ENCODE measurements at places on chromosomes 12 and 14.

GRCh38 chr12:60399064-60399463 lies 803.2 kb downstream of the SLC16A7 start:
- DNase-seq = no peak

DNA sequence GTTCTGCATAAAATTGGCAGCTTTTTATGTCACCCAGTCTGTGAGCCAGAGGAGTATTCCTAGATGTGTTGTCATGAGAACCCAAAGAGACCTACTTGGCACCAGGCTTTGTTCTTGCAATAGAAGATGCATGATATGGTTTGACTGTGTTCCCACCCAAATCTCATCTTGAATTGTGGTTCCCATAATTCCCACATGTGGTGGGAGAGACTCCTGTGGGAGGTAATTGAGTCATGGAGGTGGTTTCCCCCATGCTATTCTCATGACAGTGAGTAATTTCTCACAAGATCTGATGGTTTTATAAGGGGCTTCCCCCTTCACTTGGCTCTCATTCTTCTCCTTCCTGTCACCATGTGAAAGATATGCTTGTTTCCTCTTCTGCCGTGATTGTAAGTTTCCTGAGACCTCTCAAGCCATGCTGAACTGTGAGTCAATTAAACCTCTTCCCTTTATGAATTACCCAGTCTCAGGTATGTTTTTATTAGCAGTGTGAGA lies 572.0 kb upstream of the ATP2B1 start:
- peak; percentile 5 for DNase-seq

DNA sequence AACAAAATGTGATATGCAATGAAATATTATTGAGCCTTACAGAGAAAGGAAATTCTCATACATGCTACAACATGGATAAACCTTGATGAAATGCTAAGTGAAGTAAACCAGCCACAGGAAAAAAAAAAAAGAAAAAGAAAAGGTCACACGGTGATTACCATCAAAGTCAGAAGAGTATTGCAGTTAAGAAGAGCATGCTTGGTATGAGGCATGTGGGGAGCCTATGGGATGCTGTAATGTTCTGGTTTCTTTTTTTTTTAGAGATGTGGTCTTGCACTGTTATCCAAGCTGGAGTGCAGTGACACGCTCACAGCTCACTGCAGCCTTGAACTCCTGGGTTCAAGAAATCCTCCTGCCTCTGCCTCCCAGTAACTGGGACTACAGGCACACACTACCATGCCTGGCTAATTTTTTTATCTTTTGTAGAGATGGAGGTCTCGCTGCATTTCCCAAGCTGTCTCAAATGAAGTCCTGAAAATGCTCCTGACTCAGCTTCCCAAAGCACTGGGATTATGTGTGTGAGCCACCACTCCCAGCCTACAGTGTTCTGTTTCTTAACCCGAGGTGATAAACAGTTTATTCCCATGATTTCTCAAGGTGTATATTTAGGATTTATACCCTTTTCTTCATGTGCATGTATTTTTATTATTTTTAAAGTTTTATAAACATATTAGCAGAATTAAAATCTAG lies 96.2 kb downstream of the SEC23A start:
- DNase-seq = no peak

GRCh38 chr12:52371716-52372115 lies 4.4 kb upstream of the KRT85 start:
- no peak for DNase-seq

DNA sequence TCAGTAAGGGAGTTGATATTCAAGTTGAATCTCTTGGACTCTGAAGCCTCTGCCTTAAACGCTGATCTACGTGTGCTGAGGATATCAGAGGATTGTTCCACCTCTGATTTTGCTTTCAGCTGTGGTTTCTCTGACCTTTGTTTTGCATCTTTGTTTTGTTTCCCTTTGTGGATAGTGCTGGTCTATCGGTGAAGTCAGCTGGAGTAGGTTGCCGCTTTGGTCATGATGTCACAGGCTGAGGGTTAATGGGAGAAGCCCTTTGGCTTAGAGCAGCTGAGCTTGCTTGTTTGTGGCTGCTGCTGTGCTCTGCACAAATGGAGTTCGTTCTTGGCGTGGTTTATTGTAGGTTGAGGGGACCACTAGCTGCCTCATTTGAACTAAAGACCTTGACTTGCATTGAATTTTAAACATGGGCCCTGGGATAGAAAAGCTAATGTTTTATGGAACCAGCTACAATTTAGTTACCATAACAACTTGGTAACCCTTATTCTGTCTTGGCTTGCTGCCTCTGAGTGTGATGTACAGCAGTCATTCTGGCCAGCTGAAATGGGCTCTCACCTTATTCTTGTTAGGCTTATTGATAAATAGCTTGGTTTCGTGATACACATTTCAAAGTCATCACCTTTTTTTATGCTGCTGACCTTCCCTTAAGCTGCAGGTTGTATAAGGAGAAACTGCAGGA lies 284.5 kb upstream of the E2F7 start:
- no peak for DNase-seq

- DNase-seq = no peak
Measured at GRCh38 chr12:15728118-15728598, 61.0 kb downstream of the EPS8 start.

GRCh38 chr12:85627584-85627983 lies 208.6 kb downstream of the RASSF9 start:
- DNase-seq = no peak
